Activated naive CD8-positive, alpha-beta T cell treated with anti-CD3 and anti-CD28 coated beads, Interleukin-2, amount 10 ng/mL, durations not matched to agents 7 days and 5 days (primary cell): ENCODE measurements at places on chromosomes 4 and X. TPM values are rescaled to one million over a fixed set of nuclear protein-coding genes. Genes with fewer than 3 reads are reported as not detected.
A peak's percentile ranks its signal among the peaks of the same experiment; 100 is the strongest.

DNA sequence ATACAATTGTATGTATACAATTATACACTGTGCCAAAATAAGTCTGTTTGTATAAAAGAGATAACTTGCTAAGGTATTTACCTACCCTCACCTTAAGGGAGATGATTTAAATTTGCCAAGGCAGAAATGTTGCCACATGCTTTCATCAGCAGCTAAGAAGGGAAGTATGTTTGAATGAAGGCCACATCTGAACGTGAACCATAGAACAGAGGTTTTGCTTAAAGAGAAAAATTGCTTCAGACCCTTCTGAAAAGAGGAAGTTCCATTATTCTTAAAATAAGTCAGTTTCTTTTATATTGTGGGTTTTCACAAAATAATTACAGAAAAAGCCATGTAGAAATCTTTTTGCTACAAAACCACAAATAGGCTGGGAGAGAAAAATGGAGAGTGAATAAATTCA lies 621.5 kb upstream of the HTR2C start:
- H3K36me3 ChIP-seq = no peaks in the 10 kb centered on the region
- DNase-seq = no peak
- no peaks in the 10 kb centered on the region for H3K4me1 ChIP-seq
- no peak overlapping the region for H3K4me3 ChIP-seq
- no peak overlapping the region for H3K27ac ChIP-seq

- H3K27me3 ChIP-seq = peaks cover 7% of the 10 kb centered on the region
- no peak overlapping the region for H3K4me3 ChIP-seq
- no peaks in the 10 kb centered on the region for H3K36me3 ChIP-seq
- peak overlapping the region; percentile 34 for H3K27ac ChIP-seq
- H3K4me1 ChIP-seq = no peaks in the 10 kb centered on the region
Measured at GRCh38 chrX:72028701-72029470, 102.8 kb downstream of the RTL5 start.

DNA sequence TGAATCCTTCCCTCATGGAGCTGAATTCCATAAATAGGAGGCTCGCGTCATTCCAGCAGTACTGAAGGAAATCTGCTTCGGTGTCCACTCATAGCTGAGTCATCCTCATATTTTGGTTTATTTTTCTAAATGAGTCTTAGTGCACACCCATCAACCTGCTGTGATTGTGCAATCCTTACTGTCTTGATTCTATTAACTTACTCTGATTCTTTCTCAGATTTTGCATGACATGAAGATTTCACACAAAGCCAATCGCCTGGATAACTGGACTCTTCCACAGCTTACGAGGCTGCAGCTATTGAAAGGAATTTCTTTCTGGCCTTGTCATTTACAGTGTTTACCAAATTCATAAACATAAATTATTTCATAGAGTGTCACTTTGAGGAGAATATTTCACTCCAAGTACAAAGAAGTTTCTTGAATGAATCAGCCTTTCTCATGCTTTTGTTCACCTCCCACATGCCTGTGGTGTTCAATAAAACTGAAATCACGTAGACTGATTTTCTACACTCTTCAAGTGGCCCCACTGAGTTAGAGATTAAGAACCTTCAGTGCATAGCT lies 207.6 kb upstream of the SLITRK2 start:
- H3K27me3 ChIP-seq = no peaks in the 10 kb centered on the region
- no peak overlapping the region for H3K4me3 ChIP-seq
- DNase-seq = no peak

DNA sequence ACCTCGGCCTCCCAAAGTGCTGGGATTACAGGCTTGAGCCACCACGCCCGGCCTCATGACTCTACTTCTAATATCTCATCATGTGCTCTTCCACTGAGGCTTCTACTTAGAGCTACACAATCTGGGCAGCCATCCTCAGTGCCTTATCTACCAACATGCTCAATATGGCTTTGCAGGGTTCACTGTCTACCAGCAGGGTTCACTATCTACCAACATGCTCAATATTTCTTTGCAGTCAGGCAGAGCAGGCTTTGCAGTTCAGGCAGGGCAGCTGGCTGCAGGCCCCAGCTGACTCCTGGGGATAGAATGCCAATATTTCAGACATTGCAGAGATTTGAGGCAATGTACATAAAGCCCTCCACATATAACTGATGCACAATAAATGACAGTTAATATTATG lies 47.5 kb downstream of the PKD2 start:
- DNase-seq = no peak
- no peaks in the 10 kb centered on the region for H3K27me3 ChIP-seq
- H3K27ac ChIP-seq = no peak overlapping the region
- peaks cover 9% of the 10 kb centered on the region for H3K36me3 ChIP-seq
- H3K4me3 ChIP-seq = no peak overlapping the region

GRCh38 chr4:170025523-170026252 lies 507 bp downstream of the MFAP3L start:
- H3K4me1 ChIP-seq = peaks cover 11% of the 10 kb centered on the region
- peaks cover 49% of the 10 kb centered on the region for H3K27me3 ChIP-seq
- H3K36me3 ChIP-seq = no peaks in the 10 kb centered on the region
- no peak overlapping the region for H3K27ac ChIP-seq
- peak overlapping the region; percentile 77 for H3K4me3 ChIP-seq

- DNase-seq = no peak
- no peak overlapping the region for H3K27ac ChIP-seq
- peaks cover 18% of the 10 kb centered on the region for H3K36me3 ChIP-seq
- H3K27me3 ChIP-seq = no peaks in the 10 kb centered on the region
Measured at GRCh38 chrX:130669233-130669632, 233.8 kb downstream of the ENOX2 start.

DNA sequence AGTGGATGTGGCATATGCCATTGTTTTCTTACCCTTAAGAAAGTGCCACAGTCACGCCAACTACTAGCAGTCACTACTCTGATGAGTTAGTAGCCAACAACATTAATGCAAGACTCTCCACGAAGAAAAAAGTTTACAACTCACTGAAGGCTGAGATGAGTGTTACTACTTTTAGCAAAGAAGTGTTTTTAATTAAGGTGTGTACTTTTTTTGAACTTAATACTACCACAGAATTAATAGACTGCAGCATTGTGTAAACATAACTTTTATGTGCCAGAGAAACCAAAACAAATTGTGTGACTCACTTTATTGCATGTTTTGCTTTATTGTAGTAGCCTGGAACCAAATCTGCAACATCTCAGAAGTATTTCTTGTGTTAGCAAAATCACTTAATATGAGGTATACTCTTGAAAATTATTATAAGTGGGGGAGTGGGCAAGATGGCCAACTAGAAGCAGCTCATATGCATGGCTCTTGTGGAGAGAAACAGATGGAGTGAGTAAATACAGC lies 2.2 kb upstream of the UGT2B4 start:
- H3K27me3 ChIP-seq = no peaks in the 10 kb centered on the region

Gene TLL1
- total RNA-seq = not detected

Gene GABRE
- total RNA-seq = not detected

Gene CENPI
- 24.6 TPM for total RNA-seq
